ENCODE measurements at places on chromosomes 4 and X. TPM values are rescaled to one million over a fixed set of nuclear protein-coding genes. Genes with fewer than 3 reads are reported as not detected.

Gene PCDH7
- total RNA-seq, result 38.8 TPM

Gene MTTP
- total RNA-seq, result 0.23 TPM

Gene NAA11
- 7.1 TPM for total RNA-seq

Gene ARHGAP36
- 0.46 TPM for total RNA-seq

Gene GJB1
- total RNA-seq, result not detected

Gene DGAT2L6
- not detected for total RNA-seq

GRCh38 chrX:136055651-136056221 is 70.5 kb downstream of the SLC9A6 start:
- DNase-seq, result no peak

DNA sequence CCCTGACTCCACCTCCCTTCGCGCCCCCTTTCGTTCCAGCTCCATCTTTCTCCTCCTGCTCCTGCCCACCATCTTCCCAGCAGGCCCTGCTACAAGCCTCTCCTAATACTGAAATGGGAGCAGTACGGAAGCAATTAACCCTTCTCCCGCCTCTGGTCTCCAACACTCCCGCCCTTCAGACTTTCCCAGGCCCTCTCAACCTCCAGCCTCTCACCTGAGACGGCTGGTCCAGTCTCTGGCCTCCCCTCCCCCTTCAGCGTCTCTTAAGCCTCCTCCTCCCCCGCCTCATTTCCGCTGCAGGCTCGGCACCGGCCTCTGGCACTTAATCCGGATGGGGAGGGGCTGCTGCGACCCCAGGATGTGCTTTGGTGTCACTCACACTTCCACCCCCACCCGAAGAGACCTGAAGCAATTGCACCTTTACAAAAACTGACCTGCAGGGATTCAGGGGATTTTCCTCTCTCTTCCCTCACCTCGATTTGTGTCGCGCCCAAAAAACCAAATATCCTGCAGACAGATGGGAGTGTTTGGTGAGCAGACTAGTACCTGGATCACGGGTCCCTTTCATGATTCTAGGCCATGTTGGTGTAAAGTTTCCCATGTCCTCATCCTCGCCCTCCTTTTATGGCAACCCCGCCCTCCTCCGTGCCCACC is 657 bp downstream of the TCEAL8 start:
- peak; percentile 47 for DNase-seq

GRCh38 chrX:115330498-115331168 is 41.1 kb downstream of the LUZP4 start:
- DNase-seq, result peak; percentile 59

GRCh38 chr4:68617003-68617698 is 41.0 kb upstream of the UGT2B17 start:
- no peak for DNase-seq

DNA sequence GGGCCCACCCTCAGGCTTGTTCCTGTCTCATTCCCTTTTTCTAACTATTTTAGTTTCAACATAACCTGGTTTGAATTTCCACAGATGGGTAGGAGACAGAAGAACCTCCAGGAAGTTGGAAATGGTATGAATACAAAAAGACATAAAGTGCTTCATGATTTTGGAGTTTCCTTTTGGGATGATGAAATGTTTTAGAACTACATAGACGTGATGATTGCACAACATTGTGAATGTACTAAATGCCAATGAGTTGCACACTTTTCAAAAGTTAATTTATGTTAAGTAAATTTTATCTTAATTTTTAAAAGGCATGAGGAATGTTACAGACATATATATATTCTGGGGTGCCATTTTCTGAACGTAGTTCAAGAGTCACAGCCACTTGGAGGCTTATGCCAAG is 41.1 kb upstream of the IBSP start:
- DNase-seq, result no peak

GRCh38 chrX:14095702-14096101 is 66.0 kb upstream of the GEMIN8 start:
- peak; percentile 70 for DNase-seq

DNA sequence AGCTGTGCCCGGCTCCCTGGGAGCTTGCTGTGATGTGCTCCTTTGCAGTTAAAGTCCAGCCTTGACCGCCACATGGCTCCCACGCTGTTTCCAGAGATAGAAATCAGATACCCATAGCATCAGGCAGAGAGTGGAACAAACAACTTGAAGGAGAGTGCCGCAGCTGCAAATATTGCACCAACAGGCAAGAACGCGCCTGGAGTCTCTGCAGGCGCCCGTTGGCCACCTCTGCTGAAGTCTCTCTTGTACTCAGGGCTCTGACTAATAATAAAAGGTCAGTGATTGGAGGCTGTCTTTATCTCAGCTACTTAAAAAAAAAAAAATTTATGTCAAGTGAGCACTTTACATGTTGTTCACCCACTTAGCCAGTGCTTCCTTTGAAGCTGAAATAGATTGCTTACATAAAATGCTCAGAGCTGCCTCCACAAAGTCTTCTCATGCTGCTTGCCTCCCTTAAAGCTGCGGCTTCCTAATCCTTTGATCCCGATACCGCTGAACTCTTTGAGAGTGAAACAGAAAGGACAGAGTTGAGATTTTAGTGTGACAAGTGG is 30.9 kb upstream of the TENM3 start:
- DNase-seq, result no peak

DNA sequence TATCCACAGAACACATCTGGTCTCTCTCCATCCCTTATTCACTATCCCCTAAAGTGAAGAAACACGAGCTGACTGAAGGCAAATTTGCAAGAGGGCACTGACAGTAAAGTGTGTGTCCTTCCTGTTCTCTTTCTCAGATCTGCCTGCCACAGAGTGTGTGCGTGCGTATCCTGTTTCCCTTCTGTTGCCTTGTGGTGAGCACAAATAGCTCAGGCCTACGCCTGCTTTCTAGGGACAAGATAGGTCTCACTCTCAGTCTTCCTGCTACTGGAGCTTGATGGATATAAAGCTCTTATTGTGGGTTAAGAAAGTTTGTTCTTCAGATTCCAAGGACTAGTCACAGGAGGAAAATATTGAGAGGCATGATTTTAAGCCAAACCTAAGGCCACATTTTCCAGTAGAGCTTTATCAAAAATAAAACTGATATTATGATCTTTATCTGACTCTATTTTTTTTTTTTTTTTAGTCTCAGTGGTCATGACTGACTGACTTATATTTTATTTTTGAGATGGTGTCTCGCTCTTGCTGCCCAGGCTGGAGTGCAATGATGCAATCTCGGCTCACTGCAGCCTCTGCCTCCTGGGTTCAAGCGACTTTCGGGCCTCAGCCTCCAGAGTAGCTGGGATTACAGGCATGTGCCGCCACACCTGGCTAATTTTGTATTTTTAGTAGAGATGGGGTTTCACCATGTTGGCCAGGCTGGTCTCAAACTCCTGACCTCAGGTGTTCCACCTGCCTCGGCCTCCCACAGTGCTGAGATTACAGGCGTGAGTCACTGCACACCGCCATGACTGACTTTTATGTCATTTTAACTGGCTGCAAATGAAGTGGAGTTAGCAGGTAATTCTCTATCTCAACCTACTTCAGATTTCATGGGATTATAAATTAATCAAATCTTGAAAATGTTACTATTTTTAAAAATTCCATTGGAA is 140.3 kb upstream of the SH3RF1 start:
- peak; percentile 15 for DNase-seq

DNA sequence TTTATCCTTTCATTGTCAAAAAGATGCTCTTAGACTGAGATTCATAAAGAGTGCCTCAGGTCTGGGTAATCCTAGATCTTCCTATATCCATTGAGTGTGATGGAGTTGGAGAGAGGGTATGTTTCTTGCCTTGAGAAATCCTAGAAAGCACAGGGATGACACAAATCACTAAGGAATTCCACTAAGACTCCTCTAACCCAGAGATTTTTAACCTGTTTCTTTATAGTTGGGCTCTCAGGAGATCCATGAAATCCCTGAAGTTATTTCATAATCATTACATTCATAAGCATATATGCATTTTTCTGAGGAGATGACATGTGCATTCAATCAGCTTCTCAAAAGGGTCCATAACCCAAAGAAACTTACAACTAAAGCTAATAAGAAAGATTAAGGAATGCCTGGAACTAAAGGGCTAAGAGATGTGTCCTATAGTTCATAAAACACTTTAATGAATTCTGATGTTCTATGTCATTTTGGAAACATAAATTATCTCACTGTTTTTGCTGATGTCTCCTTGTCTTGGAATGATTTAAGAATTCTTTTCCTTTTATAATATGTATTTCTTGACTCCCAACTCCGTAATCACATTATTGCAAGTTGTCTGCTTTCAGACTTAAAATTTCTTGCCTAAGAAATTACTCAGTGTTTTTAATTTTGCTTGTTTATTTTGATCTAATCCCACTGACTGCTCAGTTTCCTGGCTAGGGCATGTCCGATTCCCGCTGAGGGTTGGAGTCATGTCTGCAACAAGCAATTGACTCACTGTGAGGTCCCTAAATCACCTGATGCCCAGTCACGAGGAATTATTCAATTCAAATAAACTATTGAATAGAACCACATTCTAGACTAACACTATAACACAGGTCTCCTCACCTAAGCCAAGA is 2.8 kb upstream of the AMTN start:
- DNase-seq, result peak; percentile 75
